ENCODE measurements at places on chromosomes 2 and 18.

GRCh38 chr2:163252199-163252598 is 413.6 kb upstream of the KCNH7 start:
- DNase-seq = no peak

DNA sequence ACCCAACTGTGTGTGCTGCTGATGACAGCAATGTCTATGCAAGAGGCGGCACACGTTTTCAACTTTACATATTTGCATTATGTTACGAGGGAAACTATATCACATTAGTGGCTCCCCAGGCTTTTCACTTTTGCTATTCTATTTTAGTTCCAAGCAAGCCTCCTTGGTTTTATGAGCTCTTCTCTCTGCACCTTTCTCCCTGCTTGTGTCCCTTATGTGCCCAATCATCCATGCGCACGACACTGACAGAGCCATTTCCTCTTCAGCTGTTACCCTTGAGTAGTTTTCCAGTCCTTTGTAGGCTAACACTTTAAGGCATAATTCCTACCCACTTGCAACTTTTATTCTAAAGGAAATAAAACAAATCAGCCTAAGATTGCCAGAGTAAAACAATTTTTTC is 154.3 kb downstream of the TCF4 start:
- DNase-seq = no peak

GRCh38 chr2:4831751-4832150 is 860.4 kb upstream of the SOX11 start:
- DNase-seq = no peak

- no peak for DNase-seq
Observed at GRCh38 chr18:61127714-61128467, 205.3 kb upstream of the CDH20 start.
